Stimulated activated CD8-positive, alpha-beta memory T cell treated with anti-CD3 and anti-CD28 coated beads, Interleukin-7, amount 100 ng/mL, for 4 hours (primary cell): ENCODE measurements at places on chromosomes 1 and 21.

GRCh38 chr1:43345120-43345519 is 7.5 kb downstream of the MPL start:
- DNase-seq: no peak

- no peak for DNase-seq
Observed at GRCh38 chr1:47830641-47831333, 166.4 kb downstream of the TRABD2B start.

- no peak for DNase-seq
Observed at GRCh38 chr1:150963321-150964163, 11.1 kb downstream of the CERS2 start.

DNA sequence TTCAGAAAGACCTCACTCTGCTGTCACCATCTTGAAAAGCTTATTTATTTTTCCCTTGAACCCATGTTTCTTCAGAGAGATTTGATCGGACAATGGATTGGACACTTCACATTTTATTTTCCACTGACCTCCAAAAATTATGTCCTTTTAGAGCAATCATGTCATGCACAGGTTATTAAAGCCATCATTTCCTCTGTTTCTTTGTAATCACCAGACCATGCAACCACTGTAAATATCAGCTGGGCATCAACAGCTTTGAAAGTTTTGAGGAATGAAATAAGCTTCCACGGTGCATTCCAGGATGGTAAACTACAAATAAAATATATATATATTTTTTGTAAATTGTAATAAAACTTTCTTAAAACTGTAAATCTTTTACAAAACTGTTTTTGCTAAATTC is 144.1 kb upstream of the ADAMTS5 start:
- DNase-seq: no peak

DNA sequence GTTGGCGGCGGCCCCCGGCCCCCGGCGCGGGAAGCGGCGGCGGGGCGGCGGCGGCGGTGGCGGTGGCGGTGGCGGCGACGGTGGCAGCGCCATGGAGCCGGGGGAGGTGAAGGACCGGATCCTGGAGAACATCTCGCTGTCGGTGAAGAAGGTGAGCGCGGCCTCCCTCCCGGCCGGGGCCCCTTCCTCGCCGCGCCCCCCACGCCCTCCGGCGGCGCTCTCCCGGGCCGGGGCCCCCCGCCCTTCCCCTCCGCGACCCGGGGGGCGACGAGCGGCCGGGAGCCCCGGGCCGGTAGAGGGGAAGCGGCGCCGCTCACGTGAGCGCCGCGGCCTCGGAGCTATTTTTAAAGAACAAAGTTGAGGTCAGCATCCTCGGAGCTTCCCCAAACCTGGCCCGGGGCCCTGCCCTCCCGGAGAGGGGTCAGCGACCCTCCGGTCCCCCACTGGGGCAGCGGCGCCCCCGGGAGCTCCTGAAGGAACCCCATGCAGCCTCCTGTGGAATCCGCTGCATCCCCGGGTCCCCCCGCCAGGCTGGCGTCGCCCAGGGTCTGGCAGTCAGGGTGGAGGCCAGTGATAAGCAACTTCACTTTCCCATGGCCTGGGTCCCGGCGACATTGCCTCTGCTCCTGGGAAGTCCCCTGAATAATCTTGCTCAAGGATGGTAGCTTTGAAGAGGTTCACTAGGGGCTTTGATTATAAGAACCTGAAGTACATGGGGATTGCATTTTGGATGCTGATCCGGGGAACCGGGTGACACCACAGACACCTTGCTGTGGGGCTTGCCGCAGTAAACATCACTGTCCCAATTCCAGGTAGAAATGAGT is 560 bp downstream of the PLEKHM2 start:
- DNase-seq: no peak

DNA sequence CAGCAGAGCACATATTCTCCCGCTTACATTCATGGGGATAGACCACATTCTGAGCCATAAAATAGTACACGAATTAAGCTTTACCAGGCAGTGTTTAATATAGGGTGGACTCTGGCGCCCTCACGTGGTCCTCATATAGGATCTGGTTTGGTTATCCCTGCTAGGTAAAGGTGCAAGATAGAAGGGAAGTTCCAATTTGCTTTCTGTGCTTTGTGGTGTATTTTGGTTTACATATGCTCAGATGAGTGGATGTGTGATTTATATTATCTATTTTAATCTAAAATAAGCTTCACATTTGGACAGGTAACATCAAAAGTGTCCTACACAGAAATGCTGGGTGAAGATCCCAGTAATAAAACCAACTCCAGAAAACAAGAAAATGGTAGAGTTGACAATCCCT is 3.6 kb downstream of the CR1 start:
- DNase-seq: peak; percentile 40

DNA sequence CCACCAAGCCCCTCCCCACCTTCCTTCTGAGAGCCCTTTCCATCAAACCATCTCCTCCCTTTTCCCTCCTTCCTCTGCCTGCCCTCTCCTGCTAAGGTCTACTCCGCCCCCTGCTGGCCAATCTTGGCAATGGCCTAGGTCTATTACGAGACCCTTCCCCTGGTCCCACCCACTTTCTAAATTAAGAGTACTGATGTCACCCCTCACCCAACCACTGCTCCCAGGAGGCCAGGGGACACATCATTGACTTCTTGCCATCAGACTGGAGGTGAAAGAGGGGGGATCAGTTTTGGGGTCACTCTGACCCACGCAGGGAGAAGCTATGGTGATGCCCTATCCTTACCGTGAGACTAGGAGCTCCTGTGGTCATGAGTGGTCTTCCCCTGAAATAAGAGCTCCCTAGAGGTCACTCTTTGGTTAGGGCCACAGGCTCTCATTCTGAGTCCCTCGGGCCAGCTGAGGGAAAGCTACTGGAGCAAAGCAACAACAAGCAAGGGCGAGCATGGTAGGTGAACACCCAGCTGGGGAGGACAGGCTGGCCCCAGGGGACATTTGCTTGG is 34.6 kb upstream of the S100A7 start:
- peak; percentile 36 for DNase-seq

DNA sequence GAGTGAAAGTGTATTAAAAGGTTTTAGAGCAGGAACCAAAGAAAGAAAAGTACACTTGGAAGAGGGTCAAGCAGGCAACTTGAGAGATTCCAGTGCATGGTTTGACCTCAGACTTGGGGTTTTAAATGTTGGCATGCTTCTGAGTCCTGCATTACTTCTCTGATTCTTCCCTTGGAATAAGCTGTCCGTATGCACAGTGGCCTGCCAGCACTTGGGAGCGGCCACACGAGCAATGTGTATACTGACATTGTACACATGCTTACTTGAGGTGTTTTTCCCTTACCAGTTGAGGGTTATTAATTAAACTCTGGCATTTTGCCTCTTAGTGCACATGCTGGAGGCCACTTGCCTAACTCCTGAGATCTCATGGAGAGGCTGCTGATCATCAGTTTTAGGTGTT is 786.6 kb upstream of the RGS18 start:
- no peak for DNase-seq

GRCh38 chr1:197857477-197857876 is 45.0 kb upstream of the C1orf53 start:
- no peak for DNase-seq

- DNase-seq: peak; percentile 11
Observed at GRCh38 chr1:113905435-113905861, 322 bp downstream of the DCLRE1B start.

GRCh38 chr1:15364740-15365139 is 44.9 kb upstream of the EFHD2 start:
- no peak for DNase-seq

GRCh38 chr1:96362623-96363022 is 359.0 kb upstream of the PTBP2 start:
- DNase-seq: no peak

DNA sequence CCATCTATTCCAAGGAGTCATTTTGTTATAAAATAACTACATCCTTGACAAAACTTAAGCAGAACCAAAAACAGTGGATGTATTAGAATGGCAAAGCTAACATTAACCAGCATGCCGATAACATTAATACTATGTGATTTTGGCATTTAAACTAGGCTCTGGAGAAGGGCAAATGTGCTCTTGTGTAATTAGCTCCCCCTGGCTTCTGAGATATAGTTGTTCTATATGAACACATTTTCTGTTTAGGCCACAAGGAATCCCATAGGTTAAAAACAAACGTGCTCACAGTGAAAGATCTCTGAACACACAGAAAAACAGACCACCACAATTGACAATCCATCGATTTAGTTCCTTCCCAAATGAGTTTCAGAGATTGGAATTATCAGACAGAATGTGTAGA is 57.4 kb upstream of the TARS2 start:
- no peak for DNase-seq

DNA sequence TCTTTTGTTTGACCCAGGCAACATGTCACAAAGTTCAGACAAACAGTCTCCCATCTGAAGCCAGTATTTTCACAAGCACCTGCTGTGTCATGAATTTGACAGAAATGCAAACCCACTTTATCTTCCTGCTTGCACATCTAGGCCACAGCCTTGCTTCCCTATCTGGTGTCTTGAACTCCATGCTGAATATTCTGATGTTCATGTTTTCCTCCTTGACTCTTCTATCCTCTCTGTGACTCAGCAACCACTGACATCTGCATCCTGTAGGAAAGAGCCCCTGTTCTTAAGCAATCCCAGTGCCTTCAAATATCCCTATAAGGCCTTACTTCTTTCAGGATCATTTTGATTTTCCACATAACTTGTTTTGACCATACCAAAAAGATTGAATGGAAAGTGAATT is 6.5 kb downstream of the CD55 start:
- DNase-seq: no peak

GRCh38 chr1:204376919-204377799 is 17.4 kb upstream of the PLEKHA6 start:
- no peak for DNase-seq

- no peak for DNase-seq
Observed at GRCh38 chr1:67898033-67898726, 64.9 kb upstream of the GNG12 start.

DNA sequence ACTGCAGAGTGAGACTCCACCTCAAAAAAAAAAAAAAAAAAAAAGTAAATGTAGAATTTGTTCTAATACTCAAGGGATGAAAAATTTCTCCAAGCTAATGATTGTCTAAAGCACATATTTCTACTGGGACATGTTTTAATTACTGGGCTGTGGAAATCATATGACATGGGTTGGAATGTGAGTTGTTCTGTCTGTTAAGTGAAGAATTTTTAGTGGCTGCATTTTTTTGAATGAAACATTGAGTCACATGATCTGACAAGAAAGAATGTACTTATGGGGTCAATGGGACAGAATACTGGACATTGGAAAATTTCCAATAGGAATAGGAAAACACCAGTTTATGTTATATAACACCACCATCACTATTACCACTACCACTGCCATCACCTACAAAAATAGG is 123.8 kb upstream of the IVNS1ABP start:
- no peak for DNase-seq

GRCh38 chr1:181482521-181483284 is 614 bp upstream of the CACNA1E start:
- no peak for DNase-seq

DNA sequence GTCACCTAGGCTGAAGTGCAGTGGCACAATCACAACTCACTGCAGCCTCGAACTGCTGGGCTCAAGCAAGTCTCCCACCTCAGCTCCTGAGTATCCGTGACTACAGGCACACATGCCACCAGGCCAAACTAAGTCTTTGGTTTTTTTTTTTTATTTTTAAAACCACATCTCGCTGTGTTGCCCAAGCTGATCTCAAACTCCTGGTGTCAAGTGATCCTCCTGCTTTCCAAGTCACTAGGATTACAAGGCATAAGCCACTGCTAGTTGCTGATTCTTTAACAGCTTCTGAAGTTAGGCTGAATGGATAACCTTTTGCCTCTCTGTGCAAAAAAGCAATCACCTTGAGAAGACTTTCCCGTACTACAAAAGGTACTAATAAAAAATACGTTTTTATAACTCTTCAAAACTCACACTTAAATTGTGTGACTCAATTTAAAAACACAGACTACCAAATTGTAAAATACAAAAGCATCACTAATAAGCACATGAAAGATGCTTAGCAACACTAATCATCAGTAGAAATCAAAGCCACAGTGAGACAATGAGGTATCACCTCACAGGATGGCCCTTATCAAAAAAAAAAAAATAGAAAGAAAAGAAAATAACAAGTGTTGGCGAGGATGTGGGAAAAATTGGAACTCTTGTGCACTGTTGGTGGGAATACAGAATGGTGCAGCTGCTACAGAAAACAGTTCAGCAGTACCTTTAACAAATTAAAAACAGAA is 40.3 kb downstream of the PTPN14 start:
- no peak for DNase-seq

- no peak for DNase-seq
Observed at GRCh38 chr1:61654067-61654466, 70.9 kb downstream of the TM2D1 start.

DNA sequence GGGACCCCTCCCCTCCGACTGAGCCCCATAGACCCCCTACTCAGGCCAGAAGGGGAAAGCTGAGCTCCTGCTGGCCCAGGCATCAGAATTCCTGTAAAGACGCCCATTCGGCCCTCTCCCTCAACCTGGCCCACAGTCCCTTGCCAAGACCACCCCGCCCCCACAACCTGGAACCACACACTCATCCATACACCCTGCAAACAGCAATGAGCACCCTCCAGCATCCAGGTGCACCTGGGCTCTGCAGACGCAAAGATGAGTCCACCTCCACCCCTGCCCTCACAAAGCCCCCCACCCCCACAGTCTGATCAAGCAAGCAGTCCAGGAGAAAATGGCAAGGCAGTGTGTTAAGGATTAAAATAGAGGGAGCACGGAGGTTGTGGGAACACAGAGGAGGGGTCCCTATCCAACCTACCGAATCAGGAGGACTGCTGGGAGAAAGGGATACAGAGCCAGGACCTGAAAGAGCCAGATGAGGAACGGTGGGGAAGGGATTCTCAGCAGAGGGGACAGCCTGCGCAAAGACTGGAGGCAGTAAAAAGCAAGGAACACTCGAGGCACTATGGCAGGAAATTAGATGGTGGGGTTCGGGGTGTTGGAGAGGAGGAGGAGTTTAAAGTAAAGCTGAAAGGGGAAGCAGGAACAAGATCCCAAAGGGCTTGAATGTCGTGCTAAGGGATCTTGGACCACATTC is 67.3 kb upstream of the LAPTM5 start:
- no peak for DNase-seq

GRCh38 chr1:108819878-108820277 is 37.0 kb downstream of the AKNAD1 start:
- DNase-seq: no peak

- DNase-seq: no peak
Observed at GRCh38 chr1:108852221-108852975, 4.5 kb downstream of the AKNAD1 start.

GRCh38 chr1:21938732-21939538 is 1.8 kb upstream of the HSPG2 start:
- DNase-seq: no peak

- no peak for DNase-seq
Observed at GRCh38 chr1:65372557-65372956, 47.9 kb upstream of the LEPR start.
